ENCODE measurements at places on chromosomes 4 and X. TPM values are rescaled to one million over a fixed set of nuclear protein-coding genes. Genes with fewer than 3 reads are reported as not detected.

DNA sequence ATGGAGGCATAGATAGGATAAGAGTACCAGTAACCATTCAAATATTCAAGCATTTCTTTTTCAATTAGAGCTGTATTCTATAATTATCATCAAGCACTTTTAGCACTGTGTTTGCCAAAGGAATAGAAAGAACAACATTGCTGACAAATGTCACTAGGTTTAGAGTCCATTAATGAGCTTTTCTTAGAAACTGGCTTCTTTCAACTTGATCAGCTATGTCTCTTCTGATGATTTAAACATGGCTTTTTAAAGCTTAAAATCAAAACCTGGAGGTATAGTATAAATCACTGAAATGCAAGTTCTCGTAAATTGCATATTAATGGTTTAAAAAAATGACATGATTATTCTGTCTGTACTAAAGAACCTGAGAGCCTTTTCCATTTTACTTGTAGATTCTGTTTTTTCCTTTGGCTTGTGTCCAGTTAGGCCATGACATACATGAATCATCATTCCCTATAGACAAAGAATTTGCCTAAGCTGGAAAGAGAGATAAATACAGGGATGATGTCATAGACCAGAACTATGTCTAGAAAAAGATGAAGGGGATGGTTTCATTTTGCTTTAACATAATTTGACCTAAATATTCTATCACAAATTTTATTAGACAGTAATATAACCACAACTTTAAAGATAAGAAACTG, 340.1 kb upstream of the CTSO start:
- no peaks in the 10 kb centered on the region for H3K36me3 ChIP-seq
- no peak for DNase-seq
- no peak overlapping the region for H3K4me3 ChIP-seq
- no peak overlapping the region for H3K27ac ChIP-seq

- H3K4me3 ChIP-seq, result no peak overlapping the region
- no peaks in the 10 kb centered on the region for H3K27me3 ChIP-seq
- H3K36me3 ChIP-seq, result no peaks in the 10 kb centered on the region
- H3K27ac ChIP-seq, result no peak overlapping the region
- no peaks in the 10 kb centered on the region for H3K4me1 ChIP-seq
Measured at GRCh38 chr4:78150543-78150864, 93.4 kb downstream of the FRAS1 start.

DNA sequence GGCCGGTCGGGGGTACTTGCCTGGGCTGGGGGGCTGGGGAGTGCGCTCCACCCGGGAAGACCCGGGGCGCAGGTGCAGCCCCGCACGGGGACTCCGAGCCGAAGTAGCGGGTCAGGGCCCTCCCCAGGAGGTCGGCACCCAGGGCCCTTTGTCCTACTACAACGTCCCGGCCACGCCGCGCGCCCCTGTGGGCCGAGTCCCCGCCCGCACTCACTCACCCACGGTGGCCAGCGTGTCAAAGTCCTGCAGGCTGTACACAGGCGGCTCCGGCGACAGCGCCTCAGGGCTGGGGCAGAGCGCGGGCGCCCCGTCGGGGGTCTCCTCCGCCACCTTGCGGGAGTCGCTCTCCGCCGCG, 602 bp downstream of the PRKX start:
- peak overlapping the region; percentile 76 for H3K27ac ChIP-seq
- no peaks in the 10 kb centered on the region for H3K36me3 ChIP-seq
- peaks cover 4% of the 10 kb centered on the region for H3K4me1 ChIP-seq
- peak; percentile 25 for DNase-seq

DNA sequence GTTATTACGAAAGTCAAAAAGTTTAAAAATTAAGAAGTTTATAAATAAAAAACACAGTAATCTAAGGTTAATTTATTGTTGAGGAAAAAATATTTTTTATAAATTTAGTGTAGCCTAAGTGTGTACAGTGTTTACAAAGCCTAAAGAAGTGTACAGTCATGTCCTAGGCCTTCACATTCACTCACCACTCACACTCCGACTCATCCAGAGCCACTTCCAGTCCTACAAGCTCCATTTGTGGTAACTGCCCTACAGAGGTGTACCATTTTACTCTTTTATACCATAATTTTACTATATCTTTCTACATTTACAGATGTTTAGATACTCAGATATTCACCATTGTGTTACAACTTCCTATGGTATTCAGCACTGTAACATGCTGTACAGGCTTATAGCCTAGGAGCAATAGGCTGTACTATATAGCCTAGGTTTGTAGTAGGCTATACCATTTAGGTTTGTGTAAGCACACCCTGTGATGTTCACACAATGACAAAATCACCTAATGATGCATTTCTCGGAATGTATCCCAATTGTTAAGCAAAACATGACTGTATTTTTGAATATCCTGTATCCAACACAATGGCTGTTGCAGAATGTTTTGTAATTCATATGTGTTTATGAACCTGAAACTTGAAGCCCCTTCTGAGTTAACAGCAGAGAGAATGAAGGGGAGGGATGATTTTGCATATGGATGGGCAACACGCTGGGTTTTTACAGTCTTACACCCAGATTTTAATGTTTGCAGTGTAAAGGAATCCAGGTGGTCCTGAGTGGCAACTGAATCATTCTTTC, 3.1 kb downstream of the PPBP start:
- no peaks in the 10 kb centered on the region for H3K36me3 ChIP-seq
- H3K27me3 ChIP-seq, result peaks cover 5% of the 10 kb centered on the region
- H3K27ac ChIP-seq, result no peak overlapping the region
- H3K4me1 ChIP-seq, result no peaks in the 10 kb centered on the region

GRCh38 chrX:112851161-112851779, 10.6 kb upstream of the AMOT start:
- no peak overlapping the region for H3K27ac ChIP-seq
- no peaks in the 10 kb centered on the region for H3K27me3 ChIP-seq
- DNase-seq, result no peak
- H3K36me3 ChIP-seq, result no peaks in the 10 kb centered on the region

- H3K27me3 ChIP-seq, result no peaks in the 10 kb centered on the region
- no peak overlapping the region for H3K27ac ChIP-seq
- H3K36me3 ChIP-seq, result no peaks in the 10 kb centered on the region
- H3K4me3 ChIP-seq, result no peak overlapping the region
Measured at GRCh38 chr4:52680381-52680780, 21.3 kb upstream of the USP46 start.

GRCh38 chrX:15973946-15974345, 119.3 kb upstream of the AP1S2 start:
- H3K4me1 ChIP-seq, result no peaks in the 10 kb centered on the region
- no peak overlapping the region for H3K27ac ChIP-seq
- no peaks in the 10 kb centered on the region for H3K36me3 ChIP-seq
- no peaks in the 10 kb centered on the region for H3K27me3 ChIP-seq
- DNase-seq, result no peak

DNA sequence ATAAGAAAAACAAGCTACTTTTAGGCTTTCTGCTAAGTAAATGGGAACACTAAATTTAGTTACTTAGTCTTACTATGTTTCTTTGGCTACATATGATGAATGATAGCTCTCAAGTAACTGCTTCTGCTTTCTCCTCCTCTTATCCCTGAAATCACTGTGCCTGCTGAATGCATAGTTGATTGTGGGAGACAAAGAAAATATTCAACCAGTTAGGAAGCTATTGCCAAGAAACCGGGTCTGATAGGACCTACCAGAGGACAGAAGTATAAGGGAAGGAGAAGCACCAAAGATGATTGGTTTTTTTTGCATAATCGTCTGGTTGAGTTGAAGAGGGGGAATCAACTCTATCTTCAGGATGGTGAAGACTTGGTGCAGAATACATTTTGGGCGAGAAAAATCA, 28.0 kb upstream of the NDUFC1 start:
- DNase-seq, result no peak
- no peaks in the 10 kb centered on the region for H3K4me1 ChIP-seq
- H3K27me3 ChIP-seq, result no peaks in the 10 kb centered on the region
- H3K27ac ChIP-seq, result no peak overlapping the region

The MRPL1 gene
- 21.0 TPM for total RNA-seq

- no peaks in the 10 kb centered on the region for H3K36me3 ChIP-seq
- H3K27me3 ChIP-seq, result no peaks in the 10 kb centered on the region
- H3K4me3 ChIP-seq, result no peak overlapping the region
- H3K4me1 ChIP-seq, result no peaks in the 10 kb centered on the region
- no peak overlapping the region for H3K27ac ChIP-seq
- no peak for DNase-seq
Measured at GRCh38 chr4:24956763-24957162, 43.9 kb upstream of the CCDC149 start.

The KCND1 gene
- 2.8 TPM for total RNA-seq

- no peaks in the 10 kb centered on the region for H3K4me1 ChIP-seq
- H3K36me3 ChIP-seq, result no peaks in the 10 kb centered on the region
- H3K4me3 ChIP-seq, result no peak overlapping the region
- H3K27ac ChIP-seq, result no peak overlapping the region
- no peak for DNase-seq
Measured at GRCh38 chr4:21005647-21006046, 305.4 kb downstream of the PACRGL start.

The TRIM61 gene
- 0.79 TPM for total RNA-seq

DNA sequence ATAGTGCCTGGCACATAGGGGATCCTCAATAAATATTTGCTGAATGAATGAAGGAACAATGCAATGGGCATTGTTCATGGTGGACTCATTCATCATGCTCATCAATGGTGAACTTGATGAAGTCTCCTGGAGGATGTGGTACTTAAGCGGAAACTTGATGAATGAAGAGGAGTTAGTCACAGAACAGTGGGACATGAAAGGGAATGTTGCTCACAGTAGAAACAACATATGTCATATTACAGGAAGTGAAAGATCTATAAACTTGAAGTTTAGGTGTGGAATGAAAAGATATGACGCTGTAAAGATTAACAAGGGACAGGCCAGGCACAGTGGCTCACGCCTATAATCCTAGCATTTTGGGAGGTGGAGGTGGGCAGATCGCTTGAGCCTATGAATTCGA, 224.1 kb downstream of the PPP3CA start:
- H3K27ac ChIP-seq, result no peak overlapping the region
- H3K4me1 ChIP-seq, result no peaks in the 10 kb centered on the region
- H3K36me3 ChIP-seq, result no peaks in the 10 kb centered on the region

The SYP gene
- 0.73 TPM for total RNA-seq

The TACR3 gene
- not detected for total RNA-seq

The NPY2R gene
- total RNA-seq, result not detected

The FGF5 gene
- not detected for total RNA-seq

The NEIL3 gene
- total RNA-seq, result 0.68 TPM

The KLKB1 gene
- 2.9 TPM for total RNA-seq

Measured in T-cell (primary cell).